Progenitor cell of endocrine pancreas (in vitro differentiated cells): ENCODE measurements at places on chromosomes 5 and 9.
A peak's percentile ranks its signal among the peaks of the same experiment; 100 is the strongest.

DNA sequence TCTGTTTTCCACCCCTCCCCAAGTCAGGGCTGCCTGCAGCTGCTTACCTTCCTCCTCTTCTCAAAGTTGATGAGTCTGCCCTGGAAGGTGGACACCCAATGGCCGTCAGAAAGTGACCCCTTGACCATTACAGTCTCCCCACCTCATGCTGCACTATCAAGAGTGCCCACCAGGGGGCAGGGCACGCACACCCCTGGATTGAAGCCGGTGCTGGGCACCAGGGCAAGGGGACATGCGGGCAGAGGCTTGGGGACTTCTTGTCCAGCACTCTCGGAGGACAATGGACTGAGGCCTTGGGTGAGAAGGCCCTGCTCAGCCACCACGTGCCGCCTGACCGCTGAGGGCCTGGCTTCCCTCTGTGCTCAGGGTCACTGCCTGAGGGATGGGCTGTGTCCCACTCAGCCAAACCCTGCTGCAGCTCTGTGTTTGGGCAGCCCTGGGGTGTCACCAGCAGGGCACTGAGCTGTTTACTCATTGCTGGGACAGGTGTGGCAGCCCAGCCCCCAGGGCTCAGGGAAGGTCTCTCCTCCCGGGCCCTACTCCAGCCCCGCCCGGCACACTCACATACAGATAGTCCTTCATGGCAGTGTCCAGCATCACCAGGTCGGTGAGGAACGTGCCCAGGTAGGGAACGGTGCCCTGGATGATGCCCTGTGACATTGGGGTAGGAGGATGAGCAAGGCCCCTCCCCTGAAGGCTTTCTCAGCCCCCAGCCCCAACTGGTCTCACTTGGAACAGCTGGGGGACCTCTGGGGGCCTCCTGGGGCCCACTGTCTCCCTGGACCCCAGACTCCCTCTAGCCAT lies 17.7 kb downstream of the RALGDS start:
- DNase-seq = peak; percentile 76

- no peak for DNase-seq
Observed at GRCh38 chr9:69131682-69132081, 42.4 kb upstream of the TJP2 start.

DNA sequence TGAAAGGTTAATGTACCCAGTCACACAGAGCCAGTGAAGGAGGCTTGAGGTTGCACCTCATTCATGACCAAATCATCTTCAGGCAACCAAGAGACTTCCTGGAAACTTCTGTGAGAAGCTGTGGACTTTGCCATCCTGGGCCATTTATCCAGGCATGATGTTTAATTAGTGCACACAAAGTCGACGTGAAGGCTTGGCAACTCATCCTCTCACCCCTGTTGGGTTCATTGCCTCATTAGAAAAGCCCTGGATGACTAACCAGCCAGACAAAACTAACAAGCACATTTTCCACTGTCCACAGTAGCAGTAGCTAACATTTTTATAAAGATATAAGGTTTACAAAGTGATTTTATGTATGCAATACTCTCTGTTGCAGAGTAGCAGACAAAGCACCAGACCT lies 65.7 kb upstream of the ZNF462 start:
- no peak for DNase-seq

DNA sequence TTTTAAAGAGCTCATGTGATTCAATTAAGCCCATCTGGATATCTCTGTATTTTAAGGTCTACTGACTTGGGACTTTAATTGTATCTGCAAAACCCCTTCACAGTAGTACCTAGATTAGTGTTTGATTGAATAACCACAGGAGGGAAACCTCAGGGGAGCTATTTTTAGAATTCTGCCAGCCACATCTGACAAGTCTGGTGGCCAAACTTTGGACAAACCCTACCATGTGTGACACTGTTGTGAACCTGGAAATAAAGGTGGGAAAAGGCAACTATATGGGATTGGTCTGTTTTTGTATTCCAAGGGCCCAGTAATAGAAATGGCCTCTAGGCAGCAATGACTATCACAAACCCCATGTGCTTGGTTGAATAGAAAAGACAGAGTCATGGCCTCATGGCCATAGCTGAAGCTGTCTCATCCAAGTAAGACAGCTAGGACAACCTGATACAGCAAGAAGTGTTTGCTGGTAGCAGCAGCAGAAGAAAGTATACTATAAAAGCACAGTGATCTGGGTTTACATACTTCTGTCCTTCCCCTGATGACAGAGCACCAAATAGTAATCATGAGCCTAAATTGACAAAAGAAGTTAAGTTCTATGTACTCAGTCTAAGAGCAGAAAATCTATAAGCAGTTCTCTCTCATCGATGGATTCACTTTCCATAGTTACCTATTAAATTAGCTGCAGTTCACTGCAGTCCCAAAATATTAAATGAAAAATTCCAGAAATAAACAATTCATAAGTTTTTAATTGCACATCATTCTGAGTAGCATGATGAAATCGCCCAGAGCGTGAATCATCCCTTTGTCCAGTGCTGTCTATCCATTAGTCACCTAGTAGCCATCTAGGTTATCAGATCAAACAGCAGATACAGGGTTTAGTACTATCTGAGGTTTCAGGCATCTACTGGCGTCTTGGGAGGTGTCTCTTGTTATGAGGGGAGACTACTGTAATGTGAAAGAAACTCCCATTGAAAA lies 189.8 kb downstream of the ARHGAP26 start:
- no peak for DNase-seq

DNA sequence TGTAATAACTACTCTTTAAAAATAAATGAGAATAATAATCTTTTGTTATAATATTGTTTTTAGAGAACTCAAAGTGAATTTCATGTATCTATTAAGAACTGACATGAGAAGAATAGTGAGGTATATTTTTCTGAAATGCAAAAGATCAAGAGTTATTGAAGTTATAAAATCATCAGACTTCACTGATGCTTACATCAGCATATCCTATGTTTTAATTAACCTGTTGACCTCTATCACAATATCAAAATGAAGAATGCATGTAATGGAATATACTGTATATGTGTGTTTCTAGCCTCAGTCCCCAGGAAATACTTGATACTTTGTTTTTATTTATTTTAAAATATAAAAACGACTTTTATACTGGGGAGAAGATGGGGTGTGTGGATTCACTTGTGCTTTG lies 533.1 kb downstream of the KCTD16 start:
- no peak for DNase-seq

DNA sequence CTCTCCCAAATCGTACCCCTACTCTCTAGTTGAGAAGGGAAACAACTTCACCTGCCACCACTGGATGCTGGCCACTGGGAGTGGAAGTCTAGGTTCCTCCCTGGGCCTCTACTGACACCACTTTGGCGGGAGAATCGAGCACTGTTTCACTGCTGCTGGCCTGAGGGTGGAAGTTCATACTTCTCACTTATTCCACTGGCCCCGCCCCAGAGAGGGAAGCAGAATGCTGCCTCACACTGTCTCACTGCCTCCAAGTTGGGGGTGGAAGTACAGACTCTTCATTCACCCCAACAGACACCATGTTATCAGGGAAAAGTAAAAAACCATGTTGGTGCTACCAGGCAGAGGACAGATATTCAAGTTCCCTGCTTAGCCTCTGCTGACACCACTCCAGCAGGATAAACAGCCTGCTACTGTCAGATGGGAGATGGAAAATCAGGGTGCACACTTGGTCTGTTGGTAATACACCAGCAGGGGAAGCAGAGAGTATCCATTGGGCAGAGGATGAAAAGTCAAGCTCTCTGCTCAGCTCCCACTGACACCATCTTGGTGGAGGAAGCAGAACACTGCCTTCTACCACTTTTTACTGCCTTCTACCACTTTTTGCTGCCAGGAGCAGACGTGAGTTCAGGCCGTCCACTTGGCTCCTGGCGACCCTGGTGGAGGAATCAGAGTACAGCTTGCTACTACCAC lies 159.4 kb downstream of the SIL1 start:
- no peak for DNase-seq

- DNase-seq = no peak
Observed at GRCh38 chr9:121048618-121049017, 1.5 kb downstream of the C5 start.

DNA sequence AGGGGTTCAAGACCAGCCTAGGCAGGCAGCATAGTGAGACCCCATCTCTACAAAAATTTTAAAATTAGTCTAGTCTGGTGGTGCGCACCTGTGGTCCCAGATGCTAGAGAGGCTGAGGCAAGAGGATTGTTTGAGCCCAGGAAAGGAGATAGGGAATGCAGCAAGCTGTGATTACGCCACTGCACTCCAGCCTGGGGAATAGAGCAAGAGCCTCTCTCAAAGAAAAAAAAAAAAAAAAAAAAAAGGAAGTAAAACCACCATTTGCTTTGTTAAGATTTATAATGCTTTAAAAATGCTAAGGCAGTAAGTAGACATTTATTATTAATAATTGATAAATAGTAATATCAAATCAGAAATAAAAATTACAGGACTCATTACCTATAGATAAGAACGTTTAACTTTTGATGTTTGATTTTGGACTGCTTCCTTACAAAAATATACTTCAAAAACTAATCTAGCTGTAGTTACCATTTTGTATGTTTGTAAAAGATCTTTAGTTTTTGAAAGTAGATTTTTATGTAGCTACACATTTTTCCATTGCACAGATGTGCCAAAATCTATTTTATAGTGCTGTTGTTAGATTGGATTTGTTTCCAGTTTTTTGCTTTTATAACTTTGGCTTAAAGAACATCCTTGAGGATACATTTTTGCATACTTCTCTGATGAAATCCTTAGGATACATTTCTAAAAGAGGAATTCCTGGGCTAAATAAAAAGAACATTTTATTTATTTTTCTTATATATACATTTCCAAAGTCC lies 86.4 kb downstream of the INIP start:
- no peak for DNase-seq

DNA sequence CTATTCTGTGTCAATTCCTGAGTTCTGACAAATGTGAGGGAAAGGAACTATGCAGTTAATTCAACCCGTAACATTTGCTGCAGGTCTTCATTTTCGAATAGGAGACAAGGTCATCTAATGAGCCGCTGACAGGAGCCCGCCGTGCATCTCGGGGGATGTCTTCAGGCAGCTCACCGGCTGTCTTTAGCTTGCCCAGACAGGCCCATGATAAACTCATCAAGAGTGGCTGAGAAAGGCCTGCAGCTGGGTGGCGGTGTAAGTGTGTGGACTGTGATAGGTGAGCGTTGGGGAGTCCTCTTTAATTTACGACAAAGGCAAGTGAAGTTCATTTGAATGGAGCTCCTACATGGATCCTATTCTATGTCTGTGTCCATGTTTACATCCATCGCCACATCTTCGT lies 190.5 kb downstream of the ADCY2 start:
- DNase-seq = no peak

GRCh38 chr5:43065948-43066798 lies 26.1 kb upstream of the ANXA2R start:
- DNase-seq = peak; percentile 43
